ENCODE measurements at places on chromosomes 7 and 10. TPM values are rescaled to one million over a fixed set of nuclear protein-coding genes. Genes with fewer than 3 reads are reported as not detected.

- no peak for DNase-seq
These were observed 34.4 kb downstream of the NRCAM start for GRCh38 chr7:108421720-108422331.

DNA sequence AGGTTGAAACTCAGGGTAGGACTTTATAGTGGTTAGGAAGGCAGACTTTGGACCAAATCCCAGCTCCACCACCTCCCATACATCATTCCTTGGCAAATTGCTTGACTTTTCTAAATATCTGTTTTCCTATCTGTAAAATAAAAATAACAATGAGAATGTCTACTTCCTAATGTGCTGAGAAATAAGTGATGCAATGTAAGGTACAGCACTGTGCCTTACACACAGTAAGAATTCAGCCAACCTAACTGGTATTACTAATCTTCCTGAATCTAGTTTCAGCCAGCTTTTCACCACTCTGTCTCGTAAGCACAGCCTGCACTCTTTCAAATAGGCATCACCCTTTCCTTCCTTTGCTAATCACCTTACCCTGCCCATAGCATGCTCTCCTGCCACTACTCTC, 9.7 kb downstream of the PRLHR start:
- DNase-seq: no peak

- DNase-seq: no peak
These were observed 1.9 kb upstream of the PLAU start for GRCh38 chr10:73908853-73909539.

GRCh38 chr7:37297546-37297945, 151.1 kb downstream of the ELMO1 start:
- DNase-seq: no peak

GRCh38 chr10:43890124-43890523, 241.4 kb upstream of the ZNF32 start:
- DNase-seq: no peak

Gene CRHR2
- not detected for polyA plus RNA-seq

Gene CDK5
- 15.1 TPM for polyA plus RNA-seq

Gene SLC16A12
- 34.1 TPM for polyA plus RNA-seq

Gene CALHM1
- 0.07 TPM for polyA plus RNA-seq

Gene EVX1
- polyA plus RNA-seq: 0.11 TPM
